Fibroblast of the aortic adventitia (primary cell): ENCODE measurements at places on chromosomes 7 and 10.

DNA sequence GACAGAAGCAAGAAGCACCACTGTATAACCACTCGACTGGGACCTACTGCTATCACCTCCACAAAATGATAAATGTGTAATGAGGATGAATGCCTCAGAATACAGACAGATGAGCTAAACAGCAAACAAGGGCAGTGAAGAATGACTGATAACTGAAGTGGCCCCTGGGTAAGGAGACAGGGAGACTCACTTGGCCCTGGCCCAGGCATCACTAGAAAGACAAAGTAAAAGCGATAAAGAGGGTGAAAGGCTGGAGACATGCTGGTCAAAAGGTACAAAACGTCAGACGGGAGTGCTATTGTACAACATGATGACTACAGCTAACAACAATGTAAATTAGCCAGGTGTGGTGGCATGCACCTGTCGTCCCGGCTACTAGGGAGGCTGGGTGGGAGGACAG is 27.8 kb upstream of the APBB1IP start:
- no peak for DNase-seq

DNA sequence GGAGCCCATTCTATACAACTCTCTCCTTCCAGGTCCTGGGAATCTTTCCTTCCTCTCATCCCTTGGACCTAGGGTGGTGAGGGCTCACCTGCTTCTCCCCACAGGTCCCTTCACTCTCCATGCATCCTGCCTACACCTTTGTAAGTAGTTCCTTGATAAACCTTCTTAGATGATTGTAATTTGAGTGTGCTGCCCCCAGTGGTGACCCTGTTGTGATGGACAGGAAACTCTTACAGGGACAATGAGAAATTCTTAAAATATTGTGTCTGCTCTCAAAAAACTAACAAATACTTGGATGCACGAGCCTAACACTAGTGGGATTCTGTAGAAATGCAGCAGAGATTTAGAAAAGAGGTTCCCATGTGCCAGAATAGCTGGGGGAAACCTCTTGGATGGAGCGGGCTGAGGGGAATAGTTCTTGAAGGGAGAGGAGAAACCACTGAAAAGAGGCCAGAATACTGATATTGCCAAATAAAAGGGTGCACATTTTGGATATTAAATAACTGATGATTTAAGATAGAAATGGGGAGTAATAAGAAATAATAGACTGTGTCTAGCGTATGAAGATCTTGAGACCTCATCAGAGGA is 6.7 kb upstream of the PAXIP1 start:
- DNase-seq: no peak

DNA sequence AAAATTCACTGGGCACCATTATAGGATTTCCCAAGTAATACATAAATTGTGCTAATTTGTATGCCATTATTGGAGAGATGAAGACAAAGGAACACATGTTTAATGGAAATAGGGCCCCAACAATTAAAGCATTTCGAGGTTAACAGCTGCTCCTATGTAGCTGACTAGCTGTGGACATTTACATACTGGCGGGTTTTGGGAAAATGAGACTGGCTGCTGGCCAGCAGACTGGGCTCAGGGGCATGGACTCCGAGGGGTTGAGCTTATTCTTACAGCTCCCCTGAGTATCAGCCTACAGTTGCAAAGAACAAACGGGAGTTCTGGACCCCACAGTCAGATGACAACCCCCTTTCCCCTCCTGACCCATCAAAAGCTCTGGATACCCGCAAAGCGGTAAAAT is 91.9 kb upstream of the MYO3A start:
- no peak for DNase-seq

GRCh38 chr10:48805848-48806247 is 121.2 kb downstream of the WDFY4 start:
- DNase-seq: no peak

DNA sequence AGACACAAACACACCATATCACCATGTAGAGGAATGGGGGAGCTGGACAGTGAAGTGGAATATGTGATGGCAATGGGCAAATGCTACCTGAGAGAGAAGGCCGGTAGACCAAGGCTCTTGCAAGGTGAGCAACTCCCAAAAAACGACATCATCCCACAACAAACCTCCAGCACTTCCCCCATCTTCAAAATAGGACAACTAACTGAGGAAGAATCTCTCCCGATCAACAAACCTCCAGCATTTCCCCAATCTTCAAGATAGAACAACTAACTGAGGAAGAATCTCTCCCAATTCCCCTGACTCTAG is 387.2 kb downstream of the PARD3 start:
- DNase-seq: no peak

DNA sequence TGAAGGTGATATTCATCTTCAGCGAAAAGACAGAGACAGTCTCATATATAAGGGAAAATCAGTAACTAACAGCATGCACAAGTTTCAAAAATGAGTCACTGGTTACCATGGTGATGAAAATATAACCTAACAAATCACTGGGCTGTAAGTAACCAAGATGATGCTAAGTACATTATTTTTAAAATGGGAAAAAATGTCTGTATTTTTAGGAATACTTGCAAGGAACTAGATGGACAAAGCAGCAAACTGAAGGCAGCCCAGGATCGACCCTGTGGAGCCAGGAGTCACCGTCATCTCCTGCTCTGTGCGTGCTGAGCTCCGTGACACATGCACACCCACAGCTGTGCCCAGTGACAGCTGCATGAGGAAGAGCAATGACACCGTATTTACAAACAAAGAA is 137.3 kb downstream of the ELMO1 start:
- DNase-seq: no peak

DNA sequence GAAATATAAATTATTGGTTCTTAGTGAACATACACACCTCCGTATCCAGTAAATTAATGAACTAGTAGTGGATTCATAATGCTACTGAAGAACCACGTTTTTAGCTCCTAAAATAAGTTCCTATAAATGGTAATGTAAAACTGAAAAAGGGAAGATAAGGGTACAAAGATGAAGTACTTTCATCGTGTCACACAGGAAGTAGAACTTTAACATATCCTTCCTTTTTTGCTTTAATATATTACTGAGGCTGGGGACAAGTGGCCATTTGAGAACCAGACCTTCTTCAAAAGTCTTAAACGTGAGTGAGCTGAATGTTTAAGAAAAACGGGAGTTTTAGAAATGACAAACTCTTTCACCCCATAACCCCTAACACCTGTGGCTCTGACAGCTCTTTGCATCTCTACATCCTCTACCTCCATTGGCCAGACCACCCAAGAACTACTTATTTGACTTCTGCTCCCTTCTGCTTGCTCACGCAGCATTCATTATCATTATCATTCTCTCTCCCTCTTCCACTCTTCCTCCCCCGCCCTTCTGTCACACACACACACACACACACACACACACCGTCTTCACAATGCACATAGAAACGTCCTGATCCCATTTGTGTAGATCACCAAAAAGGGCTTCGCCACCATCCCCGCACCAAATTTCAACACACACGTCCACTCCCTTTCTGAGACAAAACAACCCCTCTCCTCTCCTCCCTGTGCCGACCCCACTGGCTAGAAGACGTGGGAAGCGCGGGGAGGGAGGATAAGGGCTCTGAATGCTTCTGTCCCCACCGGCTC is 677 bp downstream of the SKAP2 start:
- DNase-seq: peak; percentile 46

DNA sequence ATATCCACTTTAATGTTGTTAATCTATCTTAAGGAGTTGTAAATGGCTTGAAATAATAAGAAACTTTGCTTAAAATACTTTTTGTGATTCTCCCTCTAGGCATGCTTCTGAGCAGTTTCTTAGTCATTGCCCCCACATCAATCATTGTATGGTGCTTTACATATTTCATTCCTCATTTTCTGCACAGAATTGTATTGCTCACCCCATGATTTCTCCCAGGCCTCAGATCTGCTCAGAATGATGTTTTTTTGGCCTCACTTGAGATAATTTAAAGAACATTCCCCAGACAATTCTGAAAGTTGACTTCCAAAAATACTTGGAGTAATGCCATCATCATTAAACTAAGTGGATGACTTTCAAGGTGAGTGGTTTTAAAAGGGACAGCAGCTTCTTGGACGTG is 82.1 kb upstream of the PRPS1L1 start:
- peak; percentile 47 for DNase-seq

DNA sequence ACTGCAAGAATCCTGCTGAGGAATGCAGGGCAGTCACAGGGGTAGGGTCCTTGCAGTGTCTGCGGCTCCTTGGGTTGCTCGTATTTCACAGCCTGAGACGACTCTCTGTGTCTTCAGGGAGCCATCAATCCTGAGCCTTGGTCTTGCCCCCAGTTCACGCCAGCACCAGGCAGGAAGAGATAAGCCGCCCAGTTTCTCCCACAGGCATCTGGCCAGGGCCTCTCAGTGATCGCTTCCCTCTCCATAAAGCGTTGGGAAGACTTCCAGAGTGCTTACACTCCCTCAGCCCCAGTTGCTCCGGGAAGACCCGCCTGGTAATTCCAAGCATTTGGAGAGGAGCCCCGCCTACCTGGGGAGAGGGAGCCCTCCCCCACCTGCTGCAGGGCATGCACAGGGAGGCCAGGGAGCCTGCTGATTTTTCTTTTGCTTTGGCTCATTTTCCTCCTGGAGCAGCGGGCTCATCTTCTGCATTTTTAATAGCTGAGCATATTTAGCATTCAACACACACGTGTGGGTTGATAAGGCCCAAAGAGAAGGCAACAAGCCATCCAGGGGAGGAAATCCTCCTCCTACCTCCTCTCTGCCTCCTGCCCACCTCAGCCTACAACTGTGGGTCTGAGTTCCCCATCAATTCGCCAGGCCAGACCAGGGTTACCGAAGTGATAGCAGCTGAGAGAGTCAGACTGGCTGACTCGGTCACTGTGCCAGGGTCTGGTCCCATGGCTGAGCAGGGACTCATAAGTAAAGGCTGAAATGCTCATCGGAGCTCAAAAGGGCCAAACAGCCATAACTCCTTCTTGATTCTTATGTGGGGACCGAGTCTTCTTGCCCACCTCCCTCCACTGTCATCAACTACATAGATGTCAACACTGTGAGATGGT is 74.4 kb upstream of the EFCAB10 start:
- DNase-seq: peak; percentile 79

- DNase-seq: no peak
Measured at GRCh38 chr10:48274636-48275035, at the start of gene FRMPD2. Gene FRMPD2 (minus strand): TSS chr10:48274696. CDS start chr10:48274567, 129 bp downstream.

- DNase-seq: no peak
Measured at GRCh38 chr10:120017733-120018417, 125.3 kb downstream of the SEC23IP start.

DNA sequence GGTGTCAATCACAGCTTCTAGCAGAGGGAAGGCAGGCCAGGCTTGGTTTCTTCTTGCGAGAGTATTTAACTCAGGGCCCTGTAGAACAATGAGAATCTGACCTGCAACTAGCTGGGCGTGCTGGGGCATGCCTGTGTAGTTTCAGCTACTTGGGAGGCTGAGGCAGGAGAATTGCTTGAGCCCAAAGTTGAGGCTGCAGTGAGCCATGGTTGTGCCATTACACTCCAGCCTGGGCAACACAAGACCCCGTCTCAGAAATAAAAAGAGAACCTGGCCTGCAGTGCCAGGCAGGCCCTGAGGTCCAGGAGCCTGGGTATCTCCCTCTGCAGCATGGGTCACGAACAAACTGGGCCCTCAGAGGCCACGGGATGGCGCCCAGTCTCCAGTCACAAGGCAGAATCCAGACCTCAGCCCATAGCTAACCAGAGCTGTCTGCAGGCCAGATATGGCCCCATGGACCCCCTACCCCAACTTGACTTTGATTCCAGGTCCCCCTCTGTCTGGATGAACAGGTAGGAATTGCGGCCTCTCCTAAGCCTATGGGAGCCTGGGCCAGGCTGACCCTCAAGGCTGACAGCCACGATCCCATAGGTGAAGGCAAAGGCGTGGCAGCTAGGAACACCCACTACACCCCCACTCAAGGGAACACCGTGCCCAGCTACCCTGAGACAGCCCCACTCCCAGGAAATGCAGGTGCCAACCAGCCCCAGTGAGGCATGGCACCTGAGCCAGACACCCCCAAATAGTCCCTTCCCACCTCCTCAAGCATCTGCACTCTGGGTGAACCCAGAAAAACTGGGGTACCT is 102.7 kb upstream of the TNRC18 start:
- DNase-seq: peak; percentile 56

DNA sequence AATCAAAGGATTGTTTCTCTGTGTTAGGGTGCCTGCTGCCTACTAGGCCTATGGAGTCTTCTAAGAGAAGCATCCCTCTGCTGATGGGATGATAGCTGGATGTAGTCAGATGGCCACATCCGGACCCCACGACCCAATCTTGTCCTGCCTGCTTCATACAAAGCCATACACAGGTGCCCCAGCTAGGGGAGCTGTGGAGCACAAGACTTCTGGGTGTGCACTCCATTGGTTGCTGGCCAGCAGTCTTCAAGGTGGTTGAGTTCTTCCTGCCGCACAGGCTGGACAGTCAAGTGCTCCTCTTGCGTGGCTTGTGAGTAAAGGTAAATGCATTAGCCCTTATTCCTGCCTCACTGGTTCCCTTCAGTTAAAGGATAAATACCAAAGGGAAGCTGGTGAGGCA is 120.2 kb downstream of the TEX36 start:
- no peak for DNase-seq

- no peak for DNase-seq
Measured at GRCh38 chr7:122750389-122750788, 47.7 kb upstream of the RNF148 start.

DNA sequence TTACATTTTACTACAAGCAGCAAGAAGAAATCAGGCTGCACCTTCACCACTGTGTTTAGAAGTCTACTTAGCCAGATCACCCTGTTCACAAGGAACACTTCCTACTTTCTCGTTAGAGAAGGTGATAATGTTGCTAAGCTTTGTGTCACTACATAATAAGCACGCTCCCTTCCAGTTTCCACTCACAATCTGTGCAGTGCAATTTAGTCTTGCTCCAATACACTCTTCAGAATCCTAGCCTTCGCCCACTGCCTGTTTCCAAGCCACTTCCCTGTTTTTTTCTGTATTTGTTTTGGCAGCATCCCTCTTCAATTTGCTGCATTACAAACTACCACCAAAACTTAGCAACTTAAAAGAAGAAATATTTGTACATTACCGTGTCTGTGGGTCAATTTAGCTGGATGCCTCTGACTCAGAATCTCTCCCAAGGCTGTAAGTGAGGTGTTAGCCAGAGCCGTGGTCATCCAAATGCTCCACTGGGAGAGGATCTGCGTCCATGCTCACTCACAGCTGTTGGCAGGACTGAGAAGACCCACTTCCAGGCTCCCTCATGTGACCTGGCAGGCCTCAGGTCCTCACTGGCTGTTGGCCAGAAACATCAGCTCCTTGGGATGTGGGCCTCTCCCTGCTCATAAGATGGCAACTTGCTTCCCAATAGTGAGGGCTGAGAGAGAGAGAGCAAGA is 110.4 kb downstream of the PON1 start:
- DNase-seq: peak; percentile 94

DNA sequence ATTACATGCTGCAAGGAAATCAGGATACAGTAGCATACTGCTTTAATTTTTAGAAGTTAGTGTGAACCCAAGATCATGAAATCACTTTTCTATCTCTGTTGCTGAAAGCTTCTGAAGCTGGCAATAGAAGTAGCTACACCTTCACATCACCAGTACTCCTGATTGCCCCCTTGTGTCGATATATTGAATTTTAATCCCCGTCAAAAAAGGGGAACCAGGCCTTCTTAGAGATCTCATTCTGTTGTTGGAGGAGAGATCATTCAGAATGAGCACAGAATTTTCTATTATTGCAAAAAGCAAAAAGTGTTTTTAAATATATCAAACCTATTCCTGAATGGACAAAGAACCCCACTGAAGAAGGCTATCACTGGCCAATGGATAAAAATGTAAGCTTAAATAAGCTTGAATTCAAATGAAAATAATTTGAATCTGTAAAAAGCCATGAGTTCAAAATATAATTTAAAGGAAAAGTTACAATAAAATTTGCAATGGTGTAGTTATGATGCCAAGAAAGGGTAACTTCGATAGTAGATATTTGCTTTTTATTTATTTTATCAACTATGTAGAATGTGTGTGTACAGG is 39.7 kb upstream of the TEX47 start:
- peak; percentile 1 for DNase-seq

- DNase-seq: no peak
Measured at GRCh38 chr7:159045839-159046238, 98.8 kb downstream of the VIPR2 start.
